Occipital lobe (tissue), 3 donors: ENCODE measurements at places on chromosomes 7 and 10. TPM values are rescaled to one million over a fixed set of nuclear protein-coding genes. Genes with fewer than 3 reads are reported as not detected.

DNA sequence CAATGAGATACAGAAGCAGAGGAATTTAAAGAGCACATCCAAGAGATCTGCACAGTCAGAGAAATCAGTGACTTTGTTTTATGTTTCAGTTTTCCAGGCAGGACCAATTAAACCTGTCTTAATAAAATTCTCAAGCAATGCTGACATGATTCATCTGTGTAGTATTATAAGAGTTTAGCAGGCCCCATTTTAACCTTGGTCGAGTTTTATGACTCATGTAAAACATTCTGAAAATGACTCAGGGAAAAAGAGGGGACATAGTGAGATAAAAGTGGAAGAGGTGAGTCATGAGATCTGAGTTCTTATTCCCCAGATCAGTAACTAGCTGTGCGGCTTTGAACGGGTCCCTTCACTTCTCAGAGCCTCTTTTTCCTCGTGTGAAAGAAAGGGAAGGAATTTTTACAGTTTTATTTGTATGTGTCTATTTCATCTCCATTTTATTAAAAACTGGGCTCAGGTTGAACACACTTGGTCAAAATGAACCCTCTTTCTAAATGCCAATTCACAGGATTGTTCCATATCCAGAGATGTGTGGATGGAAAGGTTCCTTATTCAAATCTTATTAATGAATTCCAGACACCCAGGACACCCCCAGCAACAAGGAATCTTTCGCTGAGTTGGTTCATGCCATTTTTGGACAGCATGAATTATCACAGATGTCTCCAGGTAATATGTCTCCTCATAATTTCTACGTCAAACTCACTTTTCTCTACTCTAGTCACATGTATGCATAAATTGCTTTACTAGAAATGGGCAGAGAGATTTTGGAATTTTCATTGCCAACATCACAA lies 143.2 kb downstream of the JAZF1 start:
- DNase-seq, result no peak

DNA sequence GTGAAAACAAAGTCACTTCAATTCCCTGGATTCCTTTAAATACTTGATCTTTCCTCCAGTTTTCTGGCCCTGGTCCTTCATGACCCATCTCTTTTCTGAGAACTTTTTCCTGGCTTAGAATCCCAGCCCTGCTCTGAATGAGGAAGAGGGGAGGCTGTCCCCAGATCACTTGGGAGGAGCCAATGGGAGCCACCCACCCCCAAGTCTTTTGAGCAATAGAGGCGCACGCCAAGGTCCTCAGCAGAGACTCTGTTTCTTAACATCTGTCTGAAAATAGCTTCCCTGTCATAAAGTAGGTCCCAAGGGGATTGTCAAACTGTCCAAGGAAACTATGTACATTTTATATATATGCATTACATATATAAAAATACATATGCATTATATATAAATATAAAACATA lies 126.8 kb downstream of the ADRA2A start:
- no peak for DNase-seq

DNA sequence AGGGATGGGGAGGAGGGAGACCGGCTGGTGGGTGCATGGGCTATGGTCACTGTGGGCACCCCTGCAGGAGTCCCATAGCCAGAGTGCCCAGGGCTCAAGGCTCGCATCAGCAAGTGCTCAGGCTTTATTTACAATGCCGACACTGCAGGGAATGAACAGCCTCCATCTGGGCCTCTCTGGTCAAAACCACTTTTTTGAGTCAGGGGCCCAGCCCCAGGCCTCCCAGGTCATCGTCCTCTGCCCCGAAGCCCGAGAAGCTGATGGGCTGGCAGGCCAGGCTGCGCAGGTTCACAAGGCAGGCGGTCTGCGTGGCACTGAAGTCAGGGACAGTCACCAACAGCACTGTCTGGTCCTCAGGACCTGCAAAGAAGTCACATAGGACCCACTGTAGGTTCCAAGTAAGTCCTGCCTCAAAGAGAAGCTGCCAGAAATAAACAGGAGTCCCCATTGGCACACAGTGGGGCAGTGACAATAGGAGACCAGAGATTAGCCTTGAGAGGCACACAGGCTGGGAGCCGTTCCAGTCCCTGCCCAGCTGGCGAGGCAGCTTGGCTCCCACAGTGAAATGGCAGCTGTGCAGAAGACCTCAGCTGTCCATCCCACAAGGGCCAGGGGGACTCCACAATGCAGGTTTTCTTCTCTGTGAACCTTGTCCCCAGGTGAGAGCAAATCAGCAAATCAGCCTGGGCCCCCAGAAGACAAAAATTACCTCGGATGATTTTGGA lies 8.6 kb downstream of the POLD2 start:
- peak; percentile 67 for DNase-seq

- DNase-seq, result no peak
These were observed 2.1 kb upstream of the LIPM start for GRCh38 chr10:88800152-88801125.

DNA sequence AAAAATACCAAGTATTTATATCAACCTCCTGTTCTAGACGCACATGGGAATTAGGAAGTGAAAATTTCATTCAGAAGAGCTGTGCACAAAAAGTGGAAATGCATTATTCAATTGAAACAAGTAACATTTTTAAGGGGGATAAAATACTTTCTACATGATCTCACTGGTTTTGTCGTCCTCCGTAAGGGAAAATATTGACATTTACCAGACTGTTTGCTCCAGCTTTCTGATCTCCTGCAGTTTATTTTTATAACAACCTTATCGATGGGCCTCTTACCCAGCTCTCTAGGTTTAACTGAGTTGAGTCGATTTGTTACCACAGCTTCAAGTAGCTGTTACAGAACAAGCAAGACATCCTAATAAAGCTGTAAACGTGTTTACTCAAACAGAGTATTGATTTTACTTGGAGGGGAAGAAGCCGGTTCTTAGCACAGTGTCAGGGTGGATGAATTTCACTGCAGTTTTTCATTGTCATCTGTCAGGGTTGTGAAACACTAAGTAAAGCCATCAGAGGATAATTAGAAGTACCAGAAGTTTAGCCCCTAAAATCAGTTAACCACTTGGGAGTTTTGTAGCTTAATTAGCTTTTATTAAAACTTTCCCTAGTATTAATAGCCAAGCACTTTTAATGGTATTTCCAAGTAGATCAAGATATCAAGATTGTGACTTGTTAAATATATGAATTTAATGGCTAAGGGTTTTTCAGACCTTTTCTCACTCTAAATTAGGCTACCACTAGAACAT lies 142.6 kb upstream of the KAT6B start:
- no peak for DNase-seq

GRCh38 chr7:4606797-4607196 lies 75.3 kb upstream of the FOXK1 start:
- DNase-seq, result no peak

DNA sequence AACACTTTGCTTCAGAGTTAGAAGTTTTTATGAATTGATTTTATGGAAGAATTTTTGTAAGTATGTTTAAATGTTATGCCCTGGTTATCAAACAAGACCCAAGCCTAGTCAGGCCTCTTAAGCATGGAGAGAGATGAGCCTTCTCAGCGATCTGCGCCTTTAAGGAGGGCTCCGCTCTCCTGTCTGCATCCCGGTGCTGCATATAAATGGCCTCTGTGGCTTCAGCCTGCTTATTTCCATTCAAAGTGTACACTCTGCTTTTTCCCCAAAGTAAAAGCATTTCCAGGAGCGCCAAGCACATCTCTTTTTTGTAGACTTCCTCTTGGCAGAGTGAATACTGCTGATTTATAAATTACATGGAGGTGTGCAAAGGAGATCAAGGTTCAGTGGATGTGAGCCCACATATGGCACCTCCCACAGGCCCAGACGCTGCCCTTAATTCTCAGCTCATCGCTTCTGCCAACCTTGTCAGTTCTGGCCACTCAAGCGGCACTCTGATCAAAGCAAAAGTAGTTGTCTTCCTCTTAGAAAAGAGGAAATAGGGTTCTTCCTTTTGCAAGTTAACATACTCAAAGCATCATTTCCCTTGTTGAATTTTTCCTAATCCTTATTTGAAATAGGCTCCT lies 70.0 kb upstream of the SFMBT2 start:
- no peak for DNase-seq

DNA sequence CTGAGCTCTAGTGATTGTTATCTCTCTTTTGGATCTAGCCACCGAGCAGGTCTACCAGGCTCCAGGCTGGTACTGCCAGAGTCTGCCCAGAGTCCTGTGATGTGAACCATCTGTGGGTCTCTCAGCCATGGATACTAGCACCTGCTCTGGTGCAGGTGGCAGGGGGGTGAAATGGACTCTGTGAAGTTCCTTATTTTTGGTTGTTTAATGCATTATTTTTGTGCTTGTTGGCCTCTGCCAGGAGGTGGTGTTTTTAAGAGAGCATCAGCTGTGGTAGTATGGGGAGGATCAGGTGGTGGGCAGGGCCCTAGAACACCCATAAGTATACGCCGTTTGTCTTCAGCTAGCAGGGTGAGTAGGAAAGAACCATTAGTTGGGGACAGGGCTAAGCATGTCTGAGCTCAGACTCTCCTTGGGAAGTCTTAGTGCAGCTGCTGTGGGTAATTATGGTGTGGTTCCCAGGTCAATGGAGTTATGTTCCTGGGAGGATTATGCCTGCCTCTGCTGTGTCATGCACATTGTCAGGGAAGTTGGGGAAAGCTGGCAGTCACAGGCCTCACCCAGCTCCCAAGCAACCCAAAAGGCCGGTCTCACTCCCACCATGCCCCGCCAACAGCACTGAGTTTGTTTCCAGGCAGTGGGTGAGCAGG lies 81.8 kb downstream of the NPSR1 start:
- no peak for DNase-seq

- DNase-seq, result no peak
These were observed 604 bp upstream of the CYP3A43 start for GRCh38 chr7:99827040-99827778.

DNA sequence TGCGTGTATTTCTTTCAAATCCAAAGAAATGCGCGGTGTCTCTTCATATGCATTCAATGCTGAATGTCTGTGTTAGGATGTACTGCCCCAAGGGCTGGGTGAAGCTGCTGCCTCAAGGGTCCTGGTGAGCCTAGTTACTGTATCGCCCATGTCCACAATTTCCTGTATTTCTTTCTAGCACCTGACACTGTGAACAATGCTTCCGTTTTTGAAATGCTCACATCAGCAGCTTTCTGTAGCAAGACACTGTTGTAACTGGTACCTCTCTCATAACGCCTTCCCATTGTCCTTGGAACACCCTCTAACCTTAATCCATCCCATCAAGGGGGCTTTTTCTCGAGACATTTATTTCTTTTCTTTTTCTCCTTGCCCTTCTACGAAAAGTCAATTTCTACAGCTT lies 25.1 kb downstream of the NRP1 start:
- no peak for DNase-seq

GRCh38 chr7:6416516-6417145 lies 31.1 kb downstream of the DAGLB start:
- DNase-seq, result no peak

DNA sequence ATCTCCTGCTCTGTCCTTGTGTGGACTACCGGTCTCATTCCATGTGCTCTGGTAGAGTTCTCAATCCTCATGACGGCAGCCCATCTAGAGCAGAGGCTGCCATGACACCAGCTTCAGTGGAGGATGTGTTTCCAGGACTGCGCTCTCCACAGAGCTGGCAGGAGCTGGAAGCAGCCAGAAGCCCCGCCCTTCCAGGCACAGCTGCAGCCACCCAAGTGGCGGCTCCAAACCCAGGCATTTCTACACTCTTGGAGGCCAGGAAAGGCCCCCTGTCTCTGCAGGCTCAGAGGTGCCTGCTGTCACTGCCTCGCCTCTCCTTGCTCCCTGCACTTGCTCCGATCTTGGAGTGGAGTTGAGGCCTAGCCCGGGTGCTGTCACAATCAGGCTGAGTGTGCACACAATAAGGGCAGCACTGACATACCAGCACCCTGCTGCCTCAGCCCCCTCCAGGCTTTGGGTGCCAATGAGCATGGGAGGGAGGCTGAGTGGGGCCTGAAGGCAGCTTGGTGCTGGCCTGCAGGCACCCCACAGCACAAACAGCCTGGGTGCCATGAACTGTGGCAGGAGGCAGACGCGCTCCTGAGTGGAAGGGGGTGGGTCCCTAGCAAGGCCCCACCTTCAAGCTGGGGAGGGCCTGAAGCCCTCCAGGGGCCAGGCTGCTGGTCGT lies 122.1 kb downstream of the LRRN3 start:
- DNase-seq, result no peak

GRCh38 chr7:105015390-105015965 lies 1.5 kb downstream of the KMT2E start:
- DNase-seq, result no peak

DNA sequence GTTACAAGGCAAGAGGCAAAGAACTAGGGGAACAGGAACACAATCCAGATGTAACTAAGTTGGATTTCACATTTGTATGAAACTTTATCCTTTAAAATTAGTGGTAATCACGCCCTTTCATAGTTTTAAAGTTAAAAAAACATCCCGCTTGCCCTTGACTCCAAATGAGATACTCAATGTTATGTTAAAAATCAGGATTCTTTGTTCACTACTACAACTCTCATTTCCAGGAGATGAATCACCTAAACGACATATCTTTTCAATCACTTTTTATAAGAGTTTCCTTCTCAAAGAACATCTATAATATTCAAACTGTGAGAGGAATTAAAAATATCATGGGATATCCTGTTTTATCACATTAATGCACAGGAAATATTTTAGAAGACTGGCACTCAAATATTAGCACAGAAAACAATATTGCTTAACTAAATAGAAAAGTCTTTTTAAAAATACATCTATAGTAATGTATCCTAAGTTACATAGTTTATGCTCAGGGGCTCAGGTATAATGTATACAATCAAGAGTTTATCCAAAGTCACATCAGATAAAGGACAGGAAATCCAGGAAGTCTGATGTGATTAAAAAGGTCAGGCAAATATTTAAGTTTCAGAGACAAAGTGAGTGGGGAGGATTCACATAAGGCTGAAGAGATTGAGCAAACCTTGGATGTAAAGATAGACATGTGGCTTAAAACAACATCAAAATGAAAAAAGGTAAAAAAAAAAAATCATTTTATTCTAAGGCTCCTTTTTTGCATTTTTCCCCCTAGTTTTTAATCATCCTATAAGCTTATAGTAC lies 41.9 kb downstream of the CADPS2 start:
- DNase-seq, result no peak

DNA sequence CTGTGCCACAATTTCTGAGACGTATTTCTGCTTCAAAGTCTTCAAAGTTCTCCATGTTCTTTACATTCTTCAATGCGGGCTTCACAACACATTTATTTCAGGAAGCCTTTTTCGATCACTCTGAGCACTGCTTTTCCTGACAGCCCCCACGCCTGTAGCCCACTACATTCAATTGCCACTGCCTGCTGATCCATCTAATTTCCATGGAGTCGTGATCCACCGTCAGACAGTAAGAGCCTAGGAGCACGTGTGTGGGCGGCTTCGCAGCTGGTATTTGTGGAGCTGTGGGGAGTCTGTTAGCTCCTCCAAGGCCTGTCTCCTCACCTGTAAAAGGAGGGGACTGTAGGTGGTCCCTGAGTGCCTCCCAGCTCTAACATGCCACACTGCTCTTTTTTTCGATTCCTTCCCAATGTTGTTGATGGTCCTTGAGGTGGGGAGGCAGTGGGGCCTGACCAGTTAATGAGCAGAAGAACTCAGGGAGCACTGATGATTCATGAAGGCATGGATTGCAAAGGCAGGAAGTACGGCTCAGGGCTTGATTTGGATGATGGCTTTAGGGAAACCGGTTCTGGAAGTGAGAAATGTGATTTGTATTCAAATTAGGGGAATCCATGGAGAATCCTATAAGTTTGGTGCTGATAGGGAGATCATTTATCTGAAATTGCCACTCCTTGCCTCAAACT lies 401.1 kb upstream of the PODXL start:
- DNase-seq, result no peak

Gene LHFPL3
- 26.2 TPM for total RNA-seq

Gene OR6B1
- not detected for total RNA-seq

Gene AQP1
- 0.31 TPM for total RNA-seq

Gene PPP1R17
- total RNA-seq, result 2.7 TPM

Gene PDLIM1
- total RNA-seq, result 1.4 TPM

Gene GNGT1
- not detected for total RNA-seq

Gene SLC26A4
- total RNA-seq, result 15.3 TPM

Gene OR2A1
- not detected for total RNA-seq
